ENCODE measurements at places on chromosomes 4 and X. TPM values are rescaled to one million over a fixed set of nuclear protein-coding genes. Genes with fewer than 3 reads are reported as not detected.

Gene HSD17B13
- total RNA-seq, result not detected

Gene PPP2R2C
- total RNA-seq, result 6.0 TPM

Gene PRSS12
- 0.47 TPM for total RNA-seq

Gene TMSB15A
- not detected for total RNA-seq

Gene FAM184B
- not detected for total RNA-seq

DNA sequence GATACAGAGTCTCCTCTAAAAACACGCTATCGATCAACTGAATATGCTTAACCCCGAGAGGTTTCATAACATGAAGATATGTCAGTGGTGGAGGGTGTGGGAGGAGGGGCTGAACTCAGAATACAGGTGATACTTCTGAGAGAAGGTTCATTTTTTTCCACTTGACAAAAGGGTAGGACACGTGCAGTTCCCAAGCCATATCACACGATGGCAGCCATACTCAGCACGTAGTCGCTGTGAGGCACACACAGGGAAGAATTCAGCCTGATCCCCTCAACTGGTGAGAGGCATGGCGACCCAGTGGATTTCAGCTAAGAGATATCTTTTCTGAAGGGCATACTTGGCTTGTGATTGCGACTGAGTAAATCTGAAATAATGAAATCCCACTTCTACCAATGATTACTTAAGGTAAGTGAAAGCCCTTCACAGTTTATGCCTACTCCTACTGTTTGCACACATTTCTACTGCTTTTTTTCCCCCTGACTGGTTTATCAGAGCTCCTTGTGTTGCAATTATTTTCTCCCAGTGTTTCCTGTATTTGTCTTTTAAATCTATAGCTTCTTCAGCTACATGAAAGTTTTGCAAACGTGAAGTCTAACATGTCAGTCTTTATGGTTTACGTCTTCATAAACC lies 133.1 kb downstream of the CORIN start:
- peak overlapping the region; percentile 28 for H3K4me3 ChIP-seq
- DNase-seq, result peak; percentile 34
- H3K27ac ChIP-seq, result peak overlapping the region; percentile 63
- peaks cover 15% of the 10 kb centered on the region for H3K4me1 ChIP-seq

GRCh38 chrX:6693051-6693450 lies 158.1 kb upstream of the VCX3A start:
- H3K27ac ChIP-seq, result no peak overlapping the region
- H3K4me3 ChIP-seq, result no peak overlapping the region
- DNase-seq, result no peak
- H3K27me3 ChIP-seq, result no peaks in the 10 kb centered on the region
- H3K36me3 ChIP-seq, result no peaks in the 10 kb centered on the region

DNA sequence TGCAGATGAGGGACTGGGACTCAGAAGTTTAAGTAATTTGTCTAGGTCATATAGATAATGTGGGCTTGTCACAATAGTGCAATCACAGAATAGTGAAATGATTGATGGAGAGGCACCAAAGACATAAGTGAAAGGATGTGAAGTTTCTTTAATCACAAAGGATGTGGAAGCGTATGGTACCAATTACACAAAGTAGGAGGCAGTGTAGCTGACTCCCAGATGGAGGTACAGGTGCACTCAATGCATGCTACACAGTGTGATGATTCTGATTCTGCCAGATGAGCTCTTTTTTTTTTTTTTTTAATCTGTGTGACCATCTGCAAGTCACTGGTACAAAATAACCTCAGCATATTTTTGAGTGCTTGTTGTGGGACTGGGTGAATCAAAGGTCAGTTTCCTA lies 411.3 kb downstream of the SPRY1 start:
- H3K36me3 ChIP-seq, result no peaks in the 10 kb centered on the region
- H3K4me1 ChIP-seq, result peaks cover 21% of the 10 kb centered on the region
- H3K27ac ChIP-seq, result no peak overlapping the region
- H3K4me3 ChIP-seq, result no peak overlapping the region
- H3K27me3 ChIP-seq, result no peaks in the 10 kb centered on the region
- DNase-seq, result no peak

DNA sequence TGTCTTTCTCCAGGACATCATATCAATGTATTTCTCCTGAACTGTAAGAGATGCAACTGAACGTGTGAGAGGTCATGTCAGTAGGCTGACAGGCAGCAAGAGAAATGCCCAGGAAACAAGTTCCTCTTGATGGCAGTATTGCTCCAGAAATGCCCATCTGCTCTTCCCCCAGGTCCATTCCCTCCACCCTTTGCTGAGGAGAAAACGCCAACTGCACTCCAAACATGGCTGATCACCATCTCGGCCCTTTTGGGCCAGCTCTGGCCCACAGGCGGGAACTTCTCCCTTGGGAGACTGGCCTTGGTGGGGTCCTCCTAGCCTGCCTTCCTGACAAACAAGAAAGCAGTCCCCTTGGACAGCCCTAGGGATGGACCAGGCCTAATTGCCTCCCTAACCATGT lies 276.5 kb upstream of the AGTR2 start:
- peaks cover 12% of the 10 kb centered on the region for H3K4me1 ChIP-seq
- H3K27me3 ChIP-seq, result no peaks in the 10 kb centered on the region
- no peak for DNase-seq
- H3K4me3 ChIP-seq, result no peak overlapping the region

GRCh38 chr4:82792912-82793649 lies 5.5 kb downstream of the SCD5 start:
- H3K36me3 ChIP-seq, result no peaks in the 10 kb centered on the region
- H3K27me3 ChIP-seq, result peaks cover 3% of the 10 kb centered on the region
- DNase-seq, result no peak
- H3K4me1 ChIP-seq, result peaks cover 13% of the 10 kb centered on the region

GRCh38 chrX:17930850-17931249 lies 69.8 kb upstream of the RAI2 start:
- DNase-seq, result no peak
- no peaks in the 10 kb centered on the region for H3K36me3 ChIP-seq
- H3K4me3 ChIP-seq, result no peak overlapping the region
- H3K27me3 ChIP-seq, result no peaks in the 10 kb centered on the region
- no peak overlapping the region for H3K27ac ChIP-seq

- DNase-seq, result no peak
- no peak overlapping the region for H3K4me3 ChIP-seq
- H3K36me3 ChIP-seq, result no peaks in the 10 kb centered on the region
- no peaks in the 10 kb centered on the region for H3K27me3 ChIP-seq
- H3K27ac ChIP-seq, result no peak overlapping the region
Measured at GRCh38 chrX:20952180-20952579, 422.0 kb upstream of the CNKSR2 start.

DNA sequence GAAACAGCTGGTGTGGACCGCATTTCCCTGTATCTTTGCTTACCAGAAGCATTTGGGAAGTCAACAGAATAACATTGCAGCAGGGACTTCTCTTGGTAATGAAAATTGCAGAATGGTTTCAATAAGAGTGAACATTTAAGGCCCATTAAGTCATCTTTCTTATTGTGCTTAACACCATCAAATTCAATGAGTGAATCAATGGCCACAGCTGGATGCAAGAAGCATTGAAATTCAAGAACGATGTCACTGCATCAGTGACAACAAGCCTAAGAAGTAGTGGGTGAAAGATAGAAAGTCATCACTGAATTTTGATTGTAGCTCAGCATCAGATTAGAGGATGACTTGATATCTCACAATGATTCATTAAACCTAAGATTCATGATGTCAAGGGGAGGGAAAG lies 93.9 kb upstream of the GPM6A start:
- H3K4me3 ChIP-seq, result no peak overlapping the region
- H3K27me3 ChIP-seq, result no peaks in the 10 kb centered on the region
- no peaks in the 10 kb centered on the region for H3K4me1 ChIP-seq
- DNase-seq, result no peak

DNA sequence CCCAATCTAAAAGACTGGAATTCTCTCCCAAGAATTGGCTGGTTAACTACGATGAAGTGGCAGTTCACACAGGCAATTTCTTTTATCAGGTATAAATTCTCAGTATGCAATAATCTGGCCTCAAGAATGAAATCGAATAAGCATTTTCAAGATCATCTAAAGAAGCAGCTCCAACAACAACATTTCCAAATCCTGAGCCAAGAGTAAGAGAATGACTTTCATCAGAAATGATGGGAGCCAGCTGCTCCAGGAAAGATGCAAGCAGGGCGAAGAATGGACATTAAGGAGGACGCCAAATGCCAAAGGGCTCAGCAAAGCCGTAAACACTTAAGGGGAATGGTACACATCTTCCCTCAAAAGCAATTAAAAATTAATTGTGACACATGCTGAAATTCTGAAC lies 12.0 kb downstream of the ADAMTS3 start:
- DNase-seq, result no peak
- H3K36me3 ChIP-seq, result no peaks in the 10 kb centered on the region
- H3K4me1 ChIP-seq, result no peaks in the 10 kb centered on the region
- no peaks in the 10 kb centered on the region for H3K27me3 ChIP-seq

- no peaks in the 10 kb centered on the region for H3K4me1 ChIP-seq
- no peak overlapping the region for H3K4me3 ChIP-seq
- H3K27ac ChIP-seq, result no peak overlapping the region
Measured at GRCh38 chrX:137748827-137749226, 182.9 kb downstream of the ZIC3 start.

DNA sequence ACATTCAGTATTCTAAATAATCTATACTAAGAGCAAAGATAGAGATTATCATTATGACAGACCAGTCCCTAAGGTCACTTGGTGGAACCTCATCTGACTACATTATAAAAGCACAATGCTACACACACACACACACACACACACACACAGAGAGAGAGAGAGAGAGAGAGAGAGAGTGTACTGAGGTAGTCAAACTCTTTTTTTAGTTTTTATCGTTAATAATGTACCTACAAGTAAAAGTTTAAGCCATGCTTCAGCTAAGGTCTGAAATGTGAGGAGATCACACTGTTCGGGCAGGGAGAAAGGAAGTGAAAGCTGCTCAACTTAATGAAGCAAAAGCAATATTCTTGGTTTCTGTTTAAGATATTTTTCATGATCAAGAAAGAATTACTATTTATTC lies 75.8 kb upstream of the CCDC160 start:
- no peaks in the 10 kb centered on the region for H3K36me3 ChIP-seq
- H3K4me1 ChIP-seq, result no peaks in the 10 kb centered on the region
- no peak overlapping the region for H3K4me3 ChIP-seq
- no peaks in the 10 kb centered on the region for H3K27me3 ChIP-seq
- H3K27ac ChIP-seq, result no peak overlapping the region

DNA sequence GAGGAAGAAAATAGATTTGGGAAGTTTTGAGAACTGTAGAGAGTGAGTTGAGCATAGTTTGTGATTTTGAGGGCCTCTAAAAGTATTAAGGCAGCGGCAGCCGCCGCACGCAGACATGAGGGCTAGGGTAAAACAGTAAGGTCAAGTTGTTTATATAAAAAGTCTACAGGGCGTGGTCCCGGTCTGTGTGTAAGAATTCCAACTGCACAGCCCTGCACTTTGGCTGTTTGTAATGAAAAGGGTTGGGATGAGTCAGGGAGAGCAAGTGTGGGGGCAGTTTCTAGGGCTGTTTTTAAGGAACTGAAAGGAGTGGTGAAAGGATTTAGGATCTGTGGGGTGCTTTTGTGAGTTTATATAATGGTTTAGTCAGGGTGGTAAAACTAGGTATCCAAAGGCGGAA lies 55.0 kb downstream of the BEX3 start:
- H3K4me3 ChIP-seq, result no peak overlapping the region
- no peaks in the 10 kb centered on the region for H3K4me1 ChIP-seq
- H3K36me3 ChIP-seq, result no peaks in the 10 kb centered on the region
- DNase-seq, result no peak

GRCh38 chr4:8610858-8611616 lies 18.5 kb downstream of the CPZ start:
- peaks cover 14% of the 10 kb centered on the region for H3K27me3 ChIP-seq
- no peak overlapping the region for H3K4me3 ChIP-seq
- peak; percentile 42 for DNase-seq
- H3K36me3 ChIP-seq, result no peaks in the 10 kb centered on the region
- H3K27ac ChIP-seq, result peak overlapping the region; percentile 45
- H3K4me1 ChIP-seq, result peaks cover 19% of the 10 kb centered on the region

- no peaks in the 10 kb centered on the region for H3K4me1 ChIP-seq
- H3K27ac ChIP-seq, result no peak overlapping the region
- no peaks in the 10 kb centered on the region for H3K27me3 ChIP-seq
- H3K36me3 ChIP-seq, result no peaks in the 10 kb centered on the region
- no peak overlapping the region for H3K4me3 ChIP-seq
Measured at GRCh38 chr4:56859841-56860240, 38.3 kb upstream of the SPINK2 start.

DNA sequence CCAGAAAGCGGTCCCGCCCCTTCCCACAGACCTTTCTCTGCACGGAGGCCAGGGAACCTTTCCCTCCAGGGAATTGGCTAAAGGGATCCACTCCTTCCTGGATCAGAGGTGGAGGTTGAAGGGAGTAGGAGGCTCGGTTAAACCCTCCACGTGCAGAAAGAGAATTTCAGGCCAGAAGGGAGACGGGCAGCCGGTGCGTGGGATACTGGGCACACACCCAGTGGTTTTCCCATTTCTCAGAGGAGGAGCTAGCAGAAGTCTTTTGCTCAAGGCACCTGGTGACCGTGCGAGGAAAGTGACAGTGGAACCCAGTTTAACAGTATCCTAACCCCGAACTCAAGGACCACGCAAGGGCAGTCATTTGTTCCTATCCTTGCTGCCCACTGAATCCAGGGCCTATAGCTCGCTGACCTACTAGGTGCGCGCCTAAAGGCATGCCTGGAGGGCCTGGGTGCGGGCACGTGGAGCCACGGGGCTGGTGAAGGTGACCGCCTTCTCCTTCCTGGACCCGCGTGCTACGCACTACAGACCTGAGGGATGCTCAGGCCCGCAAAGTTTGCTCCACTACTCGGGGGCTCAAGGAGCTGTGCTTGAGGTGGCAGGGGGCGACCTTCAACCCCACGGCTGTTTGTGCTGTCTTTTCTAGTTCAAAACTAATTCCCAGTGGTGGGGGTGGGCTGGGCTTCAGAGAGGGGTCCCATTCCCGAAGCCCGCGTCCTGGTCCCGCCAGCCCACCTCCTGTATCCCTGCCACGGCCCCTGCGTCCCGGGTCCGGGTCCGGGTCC lies 587 bp upstream of the AFF2 start:
- H3K4me3 ChIP-seq, result no peak overlapping the region
- H3K4me1 ChIP-seq, result peaks cover 8% of the 10 kb centered on the region

DNA sequence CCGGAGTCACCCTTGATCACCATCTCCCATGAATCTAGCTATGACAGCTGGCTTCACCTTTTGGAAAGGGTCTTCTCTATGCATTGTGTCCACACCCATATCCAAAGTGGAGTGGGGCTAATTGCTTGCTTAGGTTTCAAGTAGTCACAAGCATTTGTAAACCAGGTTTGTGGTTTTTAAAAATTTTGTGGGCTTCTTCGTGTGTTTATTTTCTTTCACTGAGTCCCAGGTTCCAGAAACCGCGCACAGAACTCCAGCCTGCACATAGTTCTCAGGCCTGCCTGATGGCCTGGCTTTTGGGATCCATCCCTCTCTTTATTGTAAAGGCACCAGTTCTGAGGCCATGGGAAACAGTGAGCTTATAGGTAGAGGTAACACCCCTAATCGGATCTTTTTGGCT lies 70.2 kb upstream of the TLR3 start:
- H3K36me3 ChIP-seq, result no peaks in the 10 kb centered on the region
- no peak for DNase-seq
- no peaks in the 10 kb centered on the region for H3K4me1 ChIP-seq
- H3K27me3 ChIP-seq, result no peaks in the 10 kb centered on the region

All from heart right ventricle (tissue), 16 donors.